Chondrocyte (in vitro differentiated cells): ENCODE measurements at places on chromosomes 11 and 22. TPM values are rescaled to one million over a fixed set of nuclear protein-coding genes. Genes with fewer than 3 reads are reported as not detected.

DNA sequence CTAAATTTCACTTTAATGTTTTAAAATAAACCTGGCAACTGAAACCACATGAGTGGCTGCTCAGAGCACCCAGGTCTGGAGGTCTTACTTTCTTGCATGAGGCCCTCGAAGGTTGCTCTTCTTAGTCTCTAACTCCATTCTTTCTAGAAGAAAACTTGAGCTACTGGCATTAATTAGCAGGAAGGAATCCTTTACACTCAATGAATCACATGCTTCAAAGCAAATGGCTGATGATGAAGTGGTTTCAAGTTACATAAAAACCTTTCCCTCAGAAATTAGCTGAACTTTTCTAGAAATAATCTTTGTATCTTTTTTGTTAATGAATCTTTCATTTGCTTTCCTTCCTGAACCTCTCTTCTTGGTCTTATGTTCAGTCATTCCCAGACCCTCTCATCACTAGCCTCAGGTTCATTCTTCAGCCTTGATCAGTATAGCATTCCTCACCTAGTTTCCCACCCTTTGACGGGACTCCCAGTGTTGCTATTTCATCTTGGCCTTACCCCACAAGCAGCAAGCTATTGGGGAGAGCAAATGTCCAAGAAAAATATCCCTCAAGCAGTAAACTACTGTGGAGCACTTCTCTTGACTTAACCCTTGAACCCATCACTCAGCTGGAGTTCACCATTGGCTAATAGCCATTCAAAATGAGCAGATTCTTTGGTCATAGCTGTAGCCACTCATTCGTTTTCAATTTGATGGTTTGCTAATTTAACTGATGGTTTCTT lies 75.1 kb downstream of the INSC start:
- no peak overlapping the region for H3K4me3 ChIP-seq
- no peaks in the 10 kb centered on the region for H3K36me3 ChIP-seq
- peaks cover 9% of the 10 kb centered on the region for H3K27me3 ChIP-seq
- peaks cover 4% of the 10 kb centered on the region for H3K4me1 ChIP-seq

DNA sequence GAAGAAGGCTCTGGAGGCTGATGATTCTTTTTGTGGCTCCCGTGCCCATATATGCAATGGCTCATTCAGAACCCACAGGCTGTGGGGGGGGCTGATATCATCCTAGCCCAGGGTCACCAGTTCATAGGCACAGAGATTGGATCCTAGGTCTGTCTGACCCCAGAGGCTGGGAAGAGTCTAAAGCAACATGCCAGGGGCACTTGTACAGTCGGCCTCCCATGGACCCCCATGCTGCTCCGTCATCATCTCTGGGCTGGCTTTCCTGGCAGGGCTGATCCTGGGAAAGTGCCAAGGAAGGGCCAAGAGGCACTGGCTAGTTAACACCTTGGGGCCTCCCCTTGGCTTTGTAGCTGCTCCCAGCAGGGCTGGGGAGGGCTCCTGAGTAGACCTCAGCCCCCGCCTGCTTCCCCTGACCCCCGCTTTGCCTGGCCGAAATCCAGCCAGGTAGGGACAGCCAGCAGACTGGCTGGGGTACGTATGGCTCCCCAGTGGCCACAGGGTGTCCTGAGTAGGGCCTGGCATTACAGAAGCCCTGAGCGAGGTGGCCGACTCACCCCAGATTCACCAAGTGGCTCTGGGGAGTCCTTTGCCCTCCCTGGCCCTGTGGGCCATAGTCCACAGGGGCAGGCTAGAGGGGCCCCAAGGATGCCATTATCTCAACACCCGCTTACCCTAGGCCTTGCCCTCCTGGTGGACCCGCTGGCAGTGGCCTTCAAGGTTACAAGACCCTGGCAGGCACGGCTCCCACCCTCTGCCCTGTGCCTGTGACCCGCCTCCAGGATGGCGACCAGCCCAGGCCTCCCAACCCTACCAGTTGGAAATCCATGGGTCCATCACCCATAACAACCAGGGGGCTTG lies 22.5 kb downstream of the FADS3 start:
- peak; percentile 88 for DNase-seq
- H3K27me3 ChIP-seq, result no peaks in the 10 kb centered on the region
- peaks cover 7% of the 10 kb centered on the region for H3K36me3 ChIP-seq
- H3K27ac ChIP-seq, result no peak overlapping the region
- H3K4me1 ChIP-seq, result peaks cover 26% of the 10 kb centered on the region

DNA sequence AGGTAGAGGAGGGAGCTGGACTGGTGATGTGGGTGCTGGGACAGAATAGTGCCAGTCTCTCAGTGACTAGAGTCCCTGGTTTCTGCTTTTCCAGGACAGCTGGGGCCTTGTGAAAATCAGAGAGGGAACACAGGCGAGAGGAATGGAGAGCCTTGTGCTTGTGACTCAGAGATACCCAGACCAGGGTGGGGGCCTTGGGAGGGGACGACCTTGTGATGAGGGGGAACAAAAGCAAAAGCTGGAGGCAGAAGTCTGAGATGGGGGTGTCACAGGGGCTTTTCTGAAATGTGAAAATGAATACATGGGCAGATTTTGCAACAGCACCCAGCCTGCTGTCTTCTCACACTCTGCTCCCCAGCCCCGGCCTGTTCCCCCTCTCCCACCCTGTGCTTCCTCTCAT lies 3.4 kb upstream of the NR1H3 start:
- peak; percentile 42 for DNase-seq
- no peak overlapping the region for H3K4me3 ChIP-seq
- no peaks in the 10 kb centered on the region for H3K27me3 ChIP-seq
- H3K4me1 ChIP-seq, result peaks cover 32% of the 10 kb centered on the region

The TRIM29 gene
- total RNA-seq, result not detected in 3 replicates

The OR51E1 gene
- total RNA-seq, result 0.22 to 1.6 TPM (median 1.2 TPM) in 3 replicates
